ENCODE measurements at places on chromosomes 13 and 19.

DNA sequence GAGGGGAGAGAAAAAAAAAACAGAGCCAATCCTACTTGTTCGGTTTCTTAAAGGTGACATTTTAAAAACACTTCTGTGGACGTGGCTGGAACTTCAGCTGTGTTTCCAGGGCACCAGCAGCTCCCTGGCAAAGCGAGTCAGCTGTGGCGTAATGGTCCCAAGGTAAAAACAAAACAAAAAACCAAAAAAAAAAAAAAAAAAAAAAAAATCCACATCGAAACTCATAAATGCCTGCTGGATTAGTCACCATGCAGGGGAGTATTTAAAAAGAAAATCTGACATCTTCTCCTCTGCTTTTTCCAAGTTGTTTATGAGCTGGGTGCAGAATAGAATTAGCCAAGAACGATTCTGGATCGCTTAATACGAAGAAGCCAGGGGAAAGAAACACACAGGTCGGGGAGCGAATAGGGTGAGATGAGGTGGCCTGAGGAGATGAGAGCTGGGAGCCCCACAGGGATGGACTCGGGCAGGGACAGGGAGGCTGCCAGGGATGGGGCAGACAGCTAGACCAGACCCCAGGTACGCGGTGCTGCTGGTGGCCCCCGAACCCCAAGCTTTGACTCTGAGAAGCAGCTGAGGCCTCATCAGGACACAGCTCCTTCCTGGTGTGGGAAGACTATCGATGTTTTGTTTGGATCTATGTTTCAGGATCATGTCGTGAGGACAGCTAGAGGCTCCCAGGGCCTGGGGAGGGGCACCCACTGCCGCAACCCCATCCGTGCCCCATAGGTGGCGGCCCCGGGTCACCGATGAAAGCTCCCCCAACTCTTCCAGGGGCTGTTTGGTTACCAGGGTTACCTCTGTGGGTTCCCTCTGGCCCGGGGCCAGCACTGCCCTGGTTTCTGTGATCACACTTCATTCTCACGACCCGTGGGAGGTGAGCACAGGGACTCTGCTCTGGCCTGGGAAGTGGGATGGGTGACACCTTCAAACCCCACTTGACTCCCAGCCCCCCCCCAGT, 3.1 kb upstream of the CTXN1 start:
- no peak for DNase-seq

DNA sequence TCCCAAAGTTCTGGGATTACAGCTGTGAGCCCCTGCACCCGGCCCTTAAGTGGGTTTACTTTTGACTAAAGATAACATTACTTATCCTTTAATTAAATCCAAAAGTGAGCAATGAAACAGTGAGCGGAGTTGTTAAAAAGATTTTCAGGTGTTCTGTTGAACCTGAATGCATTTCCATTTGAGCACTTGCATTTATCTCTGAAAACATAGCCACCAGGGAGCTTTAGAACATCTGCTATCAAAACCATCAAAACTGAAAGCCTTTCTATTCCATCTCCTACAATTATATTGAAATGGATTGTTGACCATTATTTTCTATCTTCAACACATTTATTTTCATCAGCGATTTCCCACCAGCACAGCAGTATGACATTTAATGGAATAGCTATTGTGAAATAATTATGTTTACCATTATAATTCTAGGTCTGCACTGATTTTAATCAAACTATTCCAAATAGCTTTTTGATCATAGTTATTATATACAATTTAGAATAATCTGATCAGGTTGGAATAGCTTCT, 269.0 kb downstream of the FGF14 start:
- DNase-seq = no peak

DNA sequence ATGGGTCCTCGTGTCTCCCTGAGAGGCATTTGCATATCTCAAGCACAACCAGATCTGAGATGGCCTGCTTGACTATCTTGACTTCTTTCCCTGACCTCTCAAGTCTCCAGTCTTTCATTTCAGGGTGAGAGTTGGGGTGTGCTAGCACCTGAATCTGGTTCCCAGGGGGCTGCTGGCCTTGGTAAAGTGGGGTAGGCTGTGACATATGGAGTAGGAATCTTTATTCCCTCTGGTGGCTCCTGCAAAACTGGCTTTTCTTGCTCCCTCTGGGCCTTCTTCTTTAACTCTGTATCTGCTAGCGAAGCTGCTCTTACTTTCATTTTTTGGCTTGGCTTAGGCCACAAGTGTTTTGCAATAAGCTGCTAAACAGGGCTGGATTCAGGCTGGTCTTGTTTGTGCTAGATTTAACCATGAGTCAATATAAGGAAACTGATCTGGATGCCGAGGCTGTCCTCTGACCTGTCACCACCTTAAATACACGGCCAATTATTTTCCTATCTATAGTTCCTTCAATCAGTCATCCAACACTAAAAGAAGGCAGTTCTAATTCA, 42.3 kb downstream of the ZNF493 start:
- DNase-seq = no peak

- no peak for DNase-seq
Observed at GRCh38 chr13:20923272-20923671, 20.7 kb upstream of the XPO4 start.

DNA sequence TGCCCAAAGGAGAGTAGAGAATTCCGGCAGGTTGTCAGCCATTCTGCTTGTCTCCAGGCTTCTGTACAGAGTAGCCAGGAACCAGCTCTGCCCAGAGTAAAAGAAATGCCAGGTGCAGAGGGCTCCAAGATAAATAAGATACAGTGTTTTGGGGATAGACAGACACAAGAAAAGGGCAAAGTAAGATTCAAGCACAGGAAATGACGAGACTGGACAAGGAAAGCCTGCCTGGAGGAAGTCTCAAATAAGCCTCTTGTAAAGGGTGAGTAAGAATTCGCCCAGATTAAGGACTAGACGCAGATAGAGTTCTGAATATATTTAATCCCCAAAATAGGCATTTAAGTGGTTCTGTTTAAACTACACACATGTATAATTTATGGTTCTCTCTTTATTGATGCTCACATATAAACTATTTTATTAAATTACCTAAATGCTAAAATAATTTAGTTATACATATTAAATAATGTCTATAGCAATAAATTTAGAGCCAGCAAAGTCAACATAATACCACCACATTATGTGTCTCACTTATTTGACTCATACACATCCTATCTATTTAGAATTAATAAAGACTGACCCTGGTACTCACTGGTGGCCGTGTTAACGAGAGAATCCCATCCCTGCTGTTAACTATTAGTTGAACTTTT, 98.4 kb upstream of the RAP2A start:
- DNase-seq = no peak

GRCh38 chr19:31727536-31727935, 378.3 kb upstream of the TSHZ3 start:
- no peak for DNase-seq

- no peak for DNase-seq
Observed at GRCh38 chr13:49082653-49083536, 107.2 kb downstream of the FNDC3A start.

DNA sequence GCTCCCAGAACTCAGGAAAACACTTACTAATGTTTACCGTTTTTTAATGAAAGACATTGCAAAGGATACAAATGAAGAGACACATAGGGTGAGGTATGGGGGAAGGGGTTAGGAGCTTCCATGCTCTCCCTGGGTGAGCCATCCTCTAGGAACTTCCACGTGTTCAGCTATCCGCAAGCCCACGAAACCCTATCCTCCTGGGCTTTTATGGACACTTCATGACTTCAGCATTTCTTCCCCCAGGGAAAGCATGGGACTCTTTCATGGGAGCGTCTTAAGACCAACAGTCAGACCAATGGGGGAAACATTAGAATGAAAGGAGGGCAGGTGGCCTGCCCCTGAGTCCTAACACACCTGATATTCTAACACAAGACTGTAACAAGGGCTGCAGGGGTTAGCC, 6.6 kb upstream of the ESD start:
- DNase-seq = no peak

DNA sequence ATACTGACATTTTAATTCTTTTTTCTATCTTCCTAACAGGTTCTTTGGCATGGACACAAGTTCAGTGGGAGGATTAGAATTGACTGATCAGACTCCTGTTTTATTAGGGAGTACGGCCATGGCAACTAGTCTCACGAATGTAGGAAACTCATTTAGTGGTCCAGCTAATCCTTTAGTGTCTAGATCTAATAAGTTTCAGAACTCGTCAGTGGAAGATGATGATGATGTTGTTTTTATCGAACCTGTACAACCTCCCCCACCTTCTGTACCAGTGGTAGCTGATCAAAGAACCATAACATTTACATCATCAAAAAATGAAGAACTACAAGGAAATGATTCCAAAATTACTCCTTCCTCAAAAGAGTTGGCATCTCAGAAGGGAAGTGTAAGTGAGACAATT, 34.5 kb downstream of the ZMYM2 start:
- no peak for DNase-seq

GRCh38 chr19:46977548-46977947, 42.1 kb upstream of the NPAS1 start:
- no peak for DNase-seq

DNA sequence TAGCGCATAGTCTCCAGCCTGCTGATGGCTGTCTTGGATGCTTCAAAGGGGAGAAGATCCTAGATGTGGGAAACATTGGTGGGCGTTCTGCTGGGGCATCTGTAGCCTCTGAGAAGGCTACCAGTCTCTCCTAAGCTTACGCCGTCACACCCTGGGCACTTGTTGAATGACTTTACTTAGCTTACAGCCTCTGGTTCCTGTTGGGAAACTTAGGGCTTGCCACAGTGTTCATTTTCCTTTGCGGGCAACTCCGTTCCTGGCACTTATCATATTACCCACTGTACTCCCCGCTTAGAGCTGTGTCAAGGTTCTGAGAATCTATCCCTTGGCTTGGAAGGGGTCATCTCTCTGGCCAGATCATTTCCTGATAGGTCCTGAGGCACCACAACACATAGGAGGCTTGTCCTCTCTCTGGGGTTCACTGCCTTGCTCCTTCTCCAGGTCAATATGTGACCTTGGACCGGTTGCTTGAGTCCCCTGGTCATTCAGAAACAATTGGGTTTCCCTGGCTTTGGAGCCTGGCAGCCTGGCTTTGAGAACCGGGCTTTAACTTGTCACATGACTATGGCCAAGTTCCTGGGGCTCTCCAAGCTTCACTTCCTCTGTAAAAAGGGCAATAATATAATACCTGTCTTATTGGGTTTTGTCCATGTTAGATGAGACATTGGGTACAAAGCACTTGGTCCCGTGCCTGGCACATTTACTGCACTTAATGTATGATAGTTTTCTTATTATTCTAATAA, 20.5 kb upstream of the ALOX5AP start:
- no peak for DNase-seq

- DNase-seq = no peak
Observed at GRCh38 chr13:47822036-47822435, 179.0 kb downstream of the SUCLA2 start.

DNA sequence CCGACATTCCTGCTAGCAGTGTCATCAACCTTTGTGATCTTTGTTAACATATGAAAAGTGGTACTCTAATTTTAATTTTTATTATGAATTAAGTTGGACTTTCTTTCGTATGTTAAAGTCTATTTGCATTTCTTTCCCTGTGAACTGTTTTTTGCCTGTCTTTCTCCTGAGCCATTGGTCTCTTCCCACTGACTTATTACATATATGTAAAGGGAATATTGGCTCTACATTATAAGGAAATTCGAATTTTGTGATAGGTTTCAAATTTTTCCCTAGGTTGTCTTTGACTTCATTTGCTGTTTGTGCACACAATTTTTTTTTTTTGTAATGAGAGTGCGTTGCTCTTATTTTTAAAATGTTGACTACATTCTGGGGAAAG, 442 bp upstream of the CDC16 start:
- no peak for DNase-seq

DNA sequence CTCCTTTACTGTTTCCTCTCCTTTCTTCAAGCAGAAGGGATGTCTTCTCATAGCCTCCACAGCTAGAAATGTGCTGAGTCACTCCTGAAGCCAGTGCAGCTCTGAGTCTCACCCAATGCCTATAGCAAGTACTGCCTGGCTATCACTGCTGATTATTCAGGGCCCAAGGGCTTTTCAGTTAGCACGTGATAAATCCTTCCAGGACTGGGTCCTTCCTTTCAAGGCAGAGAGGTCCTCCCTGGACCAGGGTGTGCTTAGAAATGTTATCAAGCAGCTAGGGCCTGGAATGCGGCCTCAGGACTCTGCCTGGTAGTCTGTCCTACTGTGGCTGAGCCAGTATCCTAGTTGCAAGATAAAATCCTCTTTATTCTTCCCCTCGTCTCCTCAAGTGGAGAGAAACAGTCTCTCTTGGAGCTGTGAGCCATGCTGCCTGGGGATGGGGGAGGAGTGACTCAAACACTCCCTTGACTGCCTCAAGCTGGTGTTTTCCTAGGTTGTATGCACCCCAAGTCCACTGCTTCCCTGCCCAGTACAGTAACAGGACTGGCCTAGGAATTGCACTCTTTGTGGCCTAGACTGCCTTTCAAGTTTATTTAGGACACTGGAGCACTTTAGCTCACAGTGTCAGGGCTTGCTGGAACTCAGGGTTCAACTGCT, 198.7 kb upstream of the SERP2 start:
- no peak for DNase-seq

DNA sequence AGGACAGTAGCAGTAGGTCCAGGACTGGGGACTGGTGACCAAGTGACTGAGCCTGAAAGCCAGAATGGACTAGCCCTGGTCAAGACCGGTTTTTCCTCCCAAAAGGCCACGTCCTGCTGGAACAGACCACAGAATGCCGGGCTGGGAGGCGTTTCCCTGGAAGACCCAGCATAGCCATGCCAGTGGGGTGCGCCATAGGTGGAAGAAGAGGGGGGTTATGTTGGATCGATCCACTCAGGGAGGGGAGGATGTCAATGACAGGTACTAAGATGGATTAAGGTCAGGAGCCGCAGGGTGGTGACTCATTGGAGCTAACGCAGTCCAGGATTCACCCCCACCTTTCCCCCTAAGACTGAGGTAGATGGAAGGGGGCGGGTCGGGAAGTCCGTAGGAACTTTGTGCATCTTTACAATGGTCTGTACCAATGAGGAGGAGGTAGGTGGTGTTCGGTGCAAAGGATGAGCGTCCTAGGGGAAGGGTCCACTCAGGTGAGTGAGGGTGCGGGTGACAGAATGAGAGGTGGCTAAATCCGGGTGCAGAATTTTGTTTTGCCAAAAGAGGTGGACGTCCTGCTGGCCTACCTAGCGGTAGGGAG, 21.0 kb downstream of the VASP start:
- DNase-seq = no peak

DNA sequence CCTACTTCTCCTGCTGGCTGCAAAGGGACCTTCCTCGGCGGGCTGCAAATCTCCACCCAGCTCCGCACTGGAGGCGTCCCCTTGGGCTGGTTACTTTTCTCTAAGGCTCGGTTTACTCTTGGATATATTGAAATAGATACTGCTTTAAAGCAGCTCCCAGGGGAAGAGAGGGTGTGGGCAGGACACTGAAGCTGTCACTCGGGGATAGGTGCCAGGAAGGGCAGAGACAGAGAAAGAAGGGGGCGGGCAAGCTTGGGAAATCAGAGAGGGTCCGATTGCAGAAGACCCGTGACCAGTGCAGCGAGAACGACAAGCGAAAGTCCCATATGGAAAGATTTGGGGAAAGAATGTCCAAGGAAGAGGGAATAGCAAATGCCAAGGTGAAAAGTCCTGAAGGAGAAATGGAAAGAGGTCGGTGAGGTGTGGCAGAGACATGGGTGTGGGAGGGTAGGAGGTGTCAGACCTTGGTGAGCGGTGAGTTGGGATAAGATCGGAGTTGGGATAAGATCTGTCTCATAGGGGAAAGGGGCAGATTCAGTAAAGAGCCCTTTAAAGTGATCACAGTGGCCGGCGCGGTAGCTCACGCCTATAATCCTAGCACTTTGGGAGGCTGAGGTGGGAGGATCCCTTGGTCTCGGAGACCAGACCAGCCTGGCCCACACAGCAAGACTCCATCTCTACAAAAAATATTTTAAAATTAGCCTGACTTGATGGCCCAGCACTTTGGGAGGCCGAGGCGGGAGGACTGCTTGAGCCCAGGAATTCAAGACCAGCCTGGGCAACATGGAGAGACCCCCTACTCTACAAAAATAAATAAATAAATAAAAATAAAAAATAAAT, 618 bp downstream of the THSD8 start:
- DNase-seq = no peak
